ENCODE measurements at places on chromosomes 5 and 9.
A peak's percentile ranks its signal among the peaks of the same experiment; 100 is the strongest.

- DNase-seq: no peak
These were observed 175.1 kb upstream of the DAB2 start for GRCh38 chr5:39599721-39600431.

DNA sequence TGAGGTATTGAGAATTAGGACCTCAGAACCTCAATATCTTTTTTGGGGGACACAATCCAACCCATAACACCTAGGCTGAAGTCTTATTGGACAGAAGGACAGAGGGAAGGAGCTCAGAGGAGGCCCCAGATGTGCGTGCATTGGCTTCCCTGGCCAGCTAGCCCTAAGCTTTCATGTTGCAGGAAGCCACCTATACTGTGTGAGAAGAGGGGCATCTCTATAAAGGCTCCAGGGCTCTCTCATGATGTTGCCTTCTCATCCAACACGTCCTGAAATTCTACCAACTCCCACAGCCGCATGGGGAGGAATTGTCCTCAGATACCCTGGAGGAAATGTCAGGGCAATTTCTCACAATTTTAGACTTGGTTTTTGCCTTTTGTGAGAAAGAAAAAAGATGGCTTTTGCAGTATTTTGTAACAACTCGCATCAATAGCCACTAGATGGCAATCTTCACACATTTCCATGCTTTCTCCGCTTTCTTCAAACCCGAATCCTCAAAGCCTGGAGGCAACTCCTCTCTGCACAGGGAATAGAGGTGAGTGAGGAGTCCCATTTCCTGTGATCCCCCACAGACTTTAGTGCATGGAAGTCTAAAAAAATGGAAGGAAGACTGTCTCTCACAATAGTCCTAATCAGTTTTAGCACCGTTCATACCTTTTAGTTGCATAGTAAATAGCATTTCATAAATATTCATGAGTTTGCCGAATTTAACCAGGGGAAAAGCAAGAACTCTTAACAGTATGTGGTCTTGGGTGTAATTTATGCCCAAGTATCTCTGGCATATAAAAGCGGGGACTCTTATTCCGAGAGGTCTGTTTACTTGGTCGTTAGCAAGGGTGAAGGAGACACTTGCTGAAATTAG is 7.4 kb upstream of the PPP3R2 start:
- DNase-seq: no peak

- DNase-seq: no peak
These were observed 57.6 kb downstream of the ZSWIM6 start for GRCh38 chr5:61389609-61390008.

DNA sequence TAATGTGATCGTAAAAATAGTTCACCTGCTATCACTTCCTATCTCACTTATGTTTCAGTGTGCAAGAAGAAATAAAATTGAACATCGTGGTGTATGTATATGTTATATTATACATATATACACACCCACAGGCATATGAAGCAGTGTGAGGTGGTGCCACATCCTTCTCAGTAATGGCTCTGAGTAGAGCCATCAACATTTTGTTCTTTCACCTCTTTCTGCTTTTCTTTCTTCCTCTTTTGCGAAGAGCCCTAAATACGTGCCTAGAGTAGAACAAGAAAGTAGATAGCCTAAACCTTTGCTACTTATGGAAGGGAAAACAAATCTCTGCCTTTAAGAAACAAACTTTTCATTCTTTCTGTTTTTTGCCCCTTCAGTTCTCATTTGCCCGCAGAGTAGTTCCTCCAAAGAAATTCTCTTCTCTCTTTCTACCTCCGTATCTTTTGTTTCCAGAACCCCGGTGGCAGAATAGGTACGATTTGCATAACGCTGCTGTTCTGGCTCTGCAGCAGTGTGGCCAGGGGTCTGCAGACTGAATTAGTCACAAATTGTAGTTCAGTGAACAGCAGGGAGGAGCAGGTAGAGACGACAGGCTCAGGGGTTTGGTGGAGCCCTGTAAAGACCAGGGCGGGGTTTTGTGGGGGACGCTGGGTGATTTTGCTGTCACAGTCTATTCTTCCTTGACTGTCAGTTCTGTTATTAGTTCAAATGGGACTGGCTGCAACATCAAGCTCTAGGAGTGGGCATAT is 40.5 kb upstream of the PJA2 start:
- no peak for DNase-seq

DNA sequence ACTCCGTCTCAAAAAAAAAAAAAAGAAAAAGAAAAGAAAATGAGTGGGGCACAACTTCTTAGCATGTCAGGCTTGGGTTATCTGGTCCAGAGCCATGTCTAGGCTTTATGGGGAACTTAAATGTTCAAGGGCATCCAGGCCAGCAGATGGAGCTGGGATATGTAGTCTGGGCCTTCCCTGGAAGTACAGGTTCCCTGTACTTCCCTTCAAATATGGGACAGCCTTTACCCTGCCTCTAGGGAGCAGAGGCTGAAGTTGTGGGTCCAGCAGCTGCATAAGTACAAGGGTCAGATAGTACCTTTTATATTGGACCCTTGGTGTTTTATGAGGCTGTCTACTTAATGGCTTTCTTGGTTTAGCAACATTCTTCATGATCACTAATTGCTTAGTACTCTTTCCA is 42.1 kb downstream of the FAF2 start:
- no peak for DNase-seq

- DNase-seq: no peak
These were observed 40.1 kb downstream of the PPARGC1B start for GRCh38 chr5:149770236-149770635.

DNA sequence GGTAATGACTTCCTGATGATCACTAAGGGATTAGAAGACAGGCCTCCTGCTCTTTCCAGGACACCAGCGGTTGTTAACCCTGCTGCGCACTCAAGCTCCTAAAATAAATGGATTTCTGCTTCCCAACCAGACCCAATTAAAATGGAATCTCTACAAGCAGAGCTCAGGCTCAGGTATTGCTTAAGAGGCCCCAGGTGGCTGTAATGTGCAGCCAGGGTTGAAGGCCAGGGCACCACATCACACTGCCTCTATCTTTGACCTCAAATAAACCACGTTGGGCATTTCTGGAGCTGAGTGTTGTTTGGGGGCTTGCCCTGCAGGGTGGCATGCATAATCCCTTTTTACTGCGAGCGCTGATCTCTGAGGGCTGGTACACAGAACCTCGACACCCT is 108.0 kb downstream of the FBXO38 start:
- DNase-seq: no peak

GRCh38 chr5:27140831-27141230 is 102.4 kb upstream of the CDH9 start:
- no peak for DNase-seq

DNA sequence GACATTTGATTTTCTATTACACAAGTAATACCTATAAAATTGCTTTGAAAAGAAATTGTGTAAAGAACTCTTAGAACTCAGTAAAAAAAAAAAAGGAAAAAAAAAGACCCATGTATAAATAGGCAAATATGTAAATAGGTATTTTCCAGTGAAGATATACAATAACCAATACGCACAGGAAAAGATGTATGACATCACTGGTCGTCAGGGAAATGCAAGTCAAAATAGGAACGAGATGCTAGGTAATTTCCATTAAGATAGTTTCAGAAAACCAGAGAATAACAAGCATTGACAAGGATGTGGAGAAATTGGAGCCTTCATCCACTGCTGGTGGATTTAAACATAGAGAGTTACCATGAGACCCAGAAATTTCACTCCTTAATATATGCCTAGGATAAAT is 708.8 kb downstream of the MTRR start:
- no peak for DNase-seq

GRCh38 chr5:142770650-142771609 is 753 bp downstream of the ARHGAP26 start:
- DNase-seq: peak; percentile 21

GRCh38 chr5:131783874-131784273 is 12.9 kb downstream of the FNIP1 start:
- DNase-seq: no peak
